ENCODE measurements at places on chromosomes 16 and 17. TPM values are rescaled to one million over a fixed set of nuclear protein-coding genes. Genes with fewer than 3 reads are reported as not detected.

KRTAP9-8 gene
- total RNA-seq: not detected

METTL26 gene
- total RNA-seq: 21.2 TPM

SLC35G3 gene
- not detected for total RNA-seq

CHD9NB gene
- total RNA-seq: 3.6 TPM

HBA2 gene
- total RNA-seq: 1.1 TPM

CUEDC1 gene
- 22.5 TPM for total RNA-seq

UNK gene
- 14.1 TPM for total RNA-seq

SCIMP gene
- 2.2 TPM for total RNA-seq

RAB11FIP4 gene
- total RNA-seq: 22.6 TPM

CDK3 gene
- 2.5 TPM for total RNA-seq

MEFV gene
- total RNA-seq: 0.78 TPM

KCNH4 gene
- 0.06 TPM for total RNA-seq

STAT5A gene
- total RNA-seq: 16.4 TPM

CACNA1H gene
- total RNA-seq: 2.5 TPM

PTX4 gene
- total RNA-seq: not detected

AOC2 gene
- total RNA-seq: 0.51 TPM

GAST gene
- total RNA-seq: not detected

TOP2A gene
- 4.4 TPM for total RNA-seq

P2RX5 gene
- 1.4 TPM for total RNA-seq

NPIPB6 gene
- 0.41 TPM for total RNA-seq

CCL4 gene
- 1.9 TPM for total RNA-seq

HID1 gene
- 132 TPM for total RNA-seq

KRTAP4-3 gene
- not detected for total RNA-seq

CCL2 gene
- 136 TPM for total RNA-seq

MT1G gene
- 766 TPM for total RNA-seq

TMEM95 gene
- total RNA-seq: not detected

PRSS36 gene
- total RNA-seq: 3.1 TPM

MYO19 gene
- 31.9 TPM for total RNA-seq

IGF2BP1 gene
- total RNA-seq: not detected

HEATR3 gene
- total RNA-seq: 8.6 TPM

CFAP119 gene
- 3.1 TPM for total RNA-seq

REXO5 gene
- 0.92 TPM for total RNA-seq

TLCD3B gene
- 0.24 TPM for total RNA-seq

RAB37 gene
- total RNA-seq: 1.4 TPM

C1QTNF1 gene
- total RNA-seq: 16.6 TPM

ITGAD gene
- total RNA-seq: not detected

QPRT gene
- total RNA-seq: 19.8 TPM

KRT12 gene
- total RNA-seq: not detected

MMP2 gene
- total RNA-seq: 41.1 TPM

OR1E1 gene
- not detected for total RNA-seq

CCDC78 gene
- 0.16 TPM for total RNA-seq
